Kidney epithelial cell (primary cell): ENCODE measurements at places on chromosomes 5 and 9.

DNA sequence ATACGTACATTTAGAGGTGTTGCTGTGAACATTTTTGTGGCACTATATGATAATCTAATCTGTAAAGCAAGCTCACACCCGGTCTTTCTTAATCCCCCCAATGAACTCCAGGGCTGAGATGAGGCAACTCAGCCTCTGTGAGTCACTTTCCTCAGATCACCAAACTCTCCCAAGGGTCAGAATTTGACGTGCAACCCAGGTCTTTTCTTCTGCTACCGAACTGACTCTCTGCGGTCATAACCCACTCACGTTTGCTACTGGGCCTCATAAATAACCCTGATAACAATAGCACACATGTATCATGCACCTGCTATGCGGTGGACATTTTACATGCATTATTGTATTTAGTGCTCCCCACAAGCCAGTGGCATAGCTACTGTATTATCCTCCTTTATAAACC is 153.1 kb downstream of the DROSHA start:
- no peak for DNase-seq

DNA sequence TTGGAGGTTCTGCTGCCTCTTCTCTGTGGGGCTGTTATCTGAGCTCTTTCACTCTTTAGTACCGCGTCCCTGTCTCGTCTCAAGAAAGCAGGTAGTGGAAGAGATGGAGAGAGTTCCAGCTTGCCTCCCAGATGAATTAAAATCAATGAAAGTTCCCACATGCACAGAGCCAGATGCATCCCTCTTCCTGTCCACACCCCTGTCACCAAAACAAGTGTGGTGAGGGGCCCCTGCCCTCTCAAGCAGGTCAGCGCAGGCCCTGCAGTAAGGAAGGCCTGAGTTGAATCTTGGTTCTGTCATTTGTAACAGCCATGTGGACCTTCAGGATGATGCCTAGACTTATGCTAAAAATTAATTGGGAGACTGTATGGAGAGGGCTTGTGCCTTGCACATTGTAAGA is 26.9 kb downstream of the GALNT10 start:
- DNase-seq, result no peak

- peak; percentile 1 for DNase-seq
These were observed 121.5 kb upstream of the SNX2 start for GRCh38 chr5:122653087-122654017.

DNA sequence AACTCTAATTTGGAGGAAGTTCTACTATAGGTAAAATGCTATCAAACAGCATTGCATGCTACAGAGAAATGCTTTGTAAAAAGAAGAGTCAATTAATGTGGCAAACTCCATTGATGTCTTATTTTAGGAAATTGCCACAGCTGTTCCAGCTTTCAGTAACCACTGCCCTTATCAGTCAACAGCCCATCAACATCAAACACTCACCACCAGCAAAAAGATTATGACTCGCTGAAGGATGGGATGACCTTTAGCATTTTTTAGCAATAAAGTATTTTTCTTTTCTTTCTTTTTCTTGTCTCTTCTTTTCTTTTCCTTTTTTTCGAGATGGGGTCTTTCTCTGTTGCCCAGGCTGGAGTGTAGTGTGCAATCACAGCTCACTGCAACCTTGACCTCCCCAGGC is 26.0 kb downstream of the CRHBP start:
- DNase-seq, result no peak

- no peak for DNase-seq
These were observed 119.1 kb upstream of the ITGA1 start for GRCh38 chr5:52668544-52669185.

GRCh38 chr5:123921193-123921592 is 409.2 kb downstream of the CSNK1G3 start:
- no peak for DNase-seq

- DNase-seq, result no peak
These were observed 380.3 kb downstream of the GADD45G start for GRCh38 chr9:89985068-89985467.
